ENCODE measurements at places on chromosomes 1 and 21.

GRCh38 chr1:107926436-107927080, 38.4 kb downstream of the VAV3 start:
- DNase-seq, result no peak

DNA sequence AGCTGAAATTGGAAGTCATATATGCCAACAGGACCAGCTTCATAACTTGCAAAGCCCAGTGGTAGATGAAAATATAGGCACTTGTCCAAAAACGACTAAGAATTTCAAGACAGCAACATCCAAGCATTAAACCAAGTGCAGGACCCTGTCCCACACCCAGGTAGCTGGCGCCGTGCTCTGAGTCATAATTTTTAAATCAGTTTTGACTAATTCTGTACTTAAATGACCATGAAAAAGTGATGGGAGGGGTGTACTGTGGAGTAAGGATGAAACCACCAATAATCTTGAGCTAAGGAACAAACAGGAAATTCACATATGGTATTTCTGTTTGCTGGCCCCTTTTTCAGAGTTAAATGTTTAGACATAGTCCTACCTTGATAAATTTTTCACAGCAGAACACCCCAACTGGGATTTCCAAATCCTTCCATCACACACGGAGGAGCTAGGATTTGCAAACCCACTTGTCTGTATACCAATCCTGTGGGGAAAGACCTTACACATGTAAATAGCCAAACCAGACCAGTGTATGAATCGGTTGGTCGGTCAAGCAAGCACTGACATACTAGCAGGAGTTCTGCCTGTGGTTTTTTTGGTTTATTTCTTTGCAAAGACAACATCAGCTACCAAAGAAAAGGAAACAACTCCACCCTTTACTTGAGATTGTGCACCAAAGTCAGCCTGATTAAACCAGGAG, 235.7 kb upstream of the RAB4A start:
- peak; percentile 30 for DNase-seq

DNA sequence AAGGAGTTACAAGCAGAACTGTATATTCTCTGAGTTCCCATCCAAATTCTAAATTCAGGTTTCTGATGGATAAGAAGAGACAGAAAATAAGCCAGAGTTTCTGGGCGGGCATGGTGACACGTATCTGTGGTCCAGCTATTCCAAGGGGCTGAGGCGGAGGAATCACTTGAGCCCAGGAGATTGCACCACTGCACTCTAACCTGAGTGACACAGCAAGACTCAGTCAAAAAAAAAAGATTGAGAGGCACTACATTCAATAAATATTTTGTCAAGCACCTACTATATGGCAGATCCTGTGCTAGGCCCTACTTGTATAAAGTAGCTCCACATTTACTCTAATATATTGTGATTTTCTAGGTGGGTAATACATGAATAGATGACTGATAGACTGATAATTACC, 6.4 kb upstream of the FRRS1 start:
- DNase-seq, result no peak

GRCh38 chr21:42644223-42645208, 8.9 kb upstream of the PDE9A start:
- no peak for DNase-seq

DNA sequence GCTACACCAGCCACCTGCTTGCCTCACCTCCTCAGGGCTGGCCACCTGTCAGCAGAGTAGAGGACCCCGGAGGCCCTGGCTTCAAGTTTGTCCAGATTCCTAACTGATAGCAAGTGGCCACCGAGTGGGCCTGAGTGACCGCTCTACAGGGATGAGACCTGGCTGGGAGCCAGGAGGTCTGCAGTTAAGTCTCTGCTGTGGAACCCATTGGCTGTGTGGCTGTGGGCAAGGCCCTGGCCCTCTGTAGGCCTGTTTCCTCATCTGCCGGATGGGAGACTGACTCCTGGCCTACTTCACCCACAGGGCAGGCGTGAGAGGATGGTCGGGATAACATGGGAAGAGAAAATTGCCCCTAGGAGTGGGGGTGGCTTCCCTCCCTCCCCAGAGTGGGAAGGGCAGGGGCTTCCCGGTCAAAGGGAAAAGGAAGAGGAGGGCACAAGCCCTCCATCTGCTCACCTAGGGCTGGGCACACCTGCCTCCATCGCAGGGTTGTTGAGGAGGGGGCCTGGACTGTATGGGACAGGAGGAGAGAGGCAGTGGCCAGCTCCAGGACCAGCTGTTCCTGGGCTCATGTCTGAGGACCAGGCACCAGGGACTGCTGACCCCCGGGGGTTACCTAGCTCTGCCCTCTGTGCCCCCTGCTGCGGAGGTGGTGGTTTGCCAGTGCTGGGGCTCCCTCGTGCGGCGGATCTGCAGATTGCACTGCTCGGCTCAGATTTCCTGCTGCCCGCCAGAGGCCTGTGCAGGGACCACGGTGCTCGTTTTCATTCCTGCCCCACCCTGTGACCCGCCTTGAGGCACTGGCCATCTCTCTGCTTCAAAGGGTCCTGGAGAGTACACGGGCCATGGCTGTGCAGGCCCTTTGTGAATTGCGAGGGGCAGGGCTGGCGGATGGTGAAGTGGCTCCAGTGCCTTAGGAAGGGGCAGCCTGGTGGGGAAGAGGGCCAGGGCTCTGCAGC, 9.1 kb upstream of the MTFR1L start:
- no peak for DNase-seq

DNA sequence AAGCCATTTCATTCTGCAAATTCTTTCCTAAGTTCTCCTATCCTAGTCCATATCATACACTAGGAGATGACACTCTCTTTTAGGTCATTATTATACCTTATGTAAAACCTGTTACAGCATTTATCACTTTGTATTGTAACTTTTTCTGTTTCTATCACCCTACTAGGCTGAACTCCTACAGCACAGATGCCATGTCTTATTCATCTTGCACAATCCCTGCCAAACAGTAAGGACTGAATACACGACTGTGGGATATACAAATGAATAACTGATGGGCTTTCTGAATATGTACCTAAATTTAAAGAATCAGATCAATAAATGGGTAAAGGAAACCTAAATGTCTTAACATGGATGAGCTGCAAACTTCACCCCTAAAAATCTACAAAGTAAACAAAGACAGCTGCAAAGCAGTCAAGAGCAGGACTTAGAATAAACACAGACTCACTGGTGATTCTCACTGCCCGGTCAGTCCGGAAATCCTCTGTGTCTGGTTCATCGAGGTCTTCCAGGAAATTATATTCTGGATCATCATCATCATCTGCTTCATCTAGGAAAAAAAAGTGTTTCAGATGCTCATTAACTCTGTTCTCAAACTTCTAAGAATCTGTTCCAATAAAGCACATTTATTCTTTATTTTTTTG, 62.3 kb downstream of the GON4L start:
- DNase-seq, result no peak
